Lung (tissue), 17 donors: ENCODE measurements at places on chromosomes 11 and 22.
A peak's percentile ranks its signal among the peaks of the same experiment; 100 is the strongest.

- DNase-seq = peak; percentile 30
Observed at GRCh38 chr11:27421819-27422494, 50.6 kb downstream of the LGR4 start.

- DNase-seq = no peak
Observed at GRCh38 chr11:34203377-34203871, 98.0 kb downstream of the NAT10 start.

DNA sequence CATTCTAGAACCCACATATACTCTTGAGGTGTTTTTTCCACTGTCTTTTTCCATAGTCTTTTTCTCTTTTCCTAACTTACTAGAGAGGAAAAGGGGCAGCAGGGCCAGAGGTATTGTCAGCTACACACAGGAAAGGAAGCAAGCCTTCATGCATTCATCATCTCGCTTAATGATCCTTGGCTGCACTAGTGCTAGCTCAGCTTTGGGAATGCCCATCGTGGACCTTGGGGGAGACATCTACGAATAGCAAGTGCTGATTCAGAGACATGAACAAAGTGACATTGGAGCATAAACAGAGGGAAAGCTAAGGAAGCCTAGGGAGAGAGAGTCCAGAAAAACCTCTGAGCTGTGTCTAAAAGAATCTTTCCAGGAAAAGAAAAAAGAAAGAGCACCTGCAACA lies 466.3 kb upstream of the ARHGAP42 start:
- no peak for DNase-seq

DNA sequence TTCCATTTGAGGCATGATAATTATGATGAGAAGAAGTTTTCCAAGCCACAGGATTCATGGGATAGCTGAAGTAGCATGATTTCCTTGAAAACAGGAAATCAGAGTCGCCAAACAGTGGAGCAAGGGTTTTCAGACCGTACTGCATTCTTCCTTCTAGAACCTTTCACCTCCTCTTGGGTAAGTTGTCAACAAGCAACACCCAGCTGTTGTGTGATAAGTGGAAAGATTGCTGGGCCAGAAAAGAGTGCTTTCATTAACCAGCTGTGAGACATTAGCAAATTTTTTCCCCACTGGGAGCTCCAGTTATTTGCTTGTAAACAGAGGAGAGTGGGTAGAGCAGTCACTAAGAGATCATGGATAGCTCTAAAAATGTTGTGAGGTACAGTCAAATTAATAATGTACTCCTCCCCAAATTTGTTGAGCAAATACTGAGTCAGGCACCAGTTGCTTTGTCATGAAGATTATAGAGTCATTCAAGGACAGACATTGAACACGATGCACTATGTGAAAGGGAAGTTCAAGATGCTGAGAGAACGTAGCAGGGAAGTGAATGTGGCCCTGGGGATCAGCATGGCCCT lies 11.7 kb upstream of the MPEG1 start:
- peak; percentile 82 for DNase-seq

GRCh38 chr22:44678556-44679305 lies 23.3 kb upstream of the PRR5 start:
- no peak for DNase-seq

GRCh38 chr11:119483881-119484371 lies 61.0 kb upstream of the THY1 start:
- no peak for DNase-seq

DNA sequence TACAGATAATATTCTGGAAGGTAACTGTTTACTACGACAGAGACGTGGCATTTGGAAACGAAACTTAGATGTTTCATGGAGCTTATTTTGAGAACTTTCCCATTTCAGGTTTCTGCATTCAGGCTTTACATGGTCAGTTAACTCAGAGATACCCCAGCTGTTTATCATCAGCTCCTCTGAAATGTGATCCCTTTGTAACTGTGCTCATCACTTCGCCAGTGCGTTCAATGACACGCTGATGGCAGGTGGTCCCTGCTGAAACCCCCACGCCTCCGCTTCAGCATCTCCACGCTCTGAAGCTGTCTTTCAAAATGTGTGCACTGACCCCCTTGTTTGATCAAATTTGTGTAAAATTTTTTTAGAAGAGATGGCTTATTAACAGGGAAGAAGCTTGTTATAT lies 30.5 kb downstream of the ALG12 start:
- no peak for DNase-seq
